Daoy (cell line): ENCODE measurements at places on chromosomes 3 and 15. TPM values are rescaled to one million over a fixed set of nuclear protein-coding genes. Genes with fewer than 3 reads are reported as not detected.

Gene SNRPN
- total RNA-seq: 357 and 438 TPM in 2 replicates

Gene REC114
- total RNA-seq: not detected in 2 replicates

Gene ZDHHC19
- total RNA-seq: not detected in 2 replicates

Gene PLA2G4D
- total RNA-seq: not detected in 2 replicates

Gene ANKUB1
- not detected in 2 replicates for total RNA-seq

Gene ABI3BP
- total RNA-seq: 0.17 TPM in 1 of 2 replicates, not detected in the other

Gene EIF3J
- total RNA-seq: 55.7 and 92.1 TPM in 2 replicates

Gene LOXL1
- total RNA-seq: 125 and 161 TPM in 2 replicates

Gene SST
- not detected in 2 replicates for total RNA-seq

Gene SOX14
- not detected in 2 replicates for total RNA-seq

Gene PRR20G
- total RNA-seq: not detected in 2 replicates

Gene FAM98B
- total RNA-seq: 3.6 and 7.1 TPM in 2 replicates

Gene FETUB
- total RNA-seq: not detected in 2 replicates

DNA sequence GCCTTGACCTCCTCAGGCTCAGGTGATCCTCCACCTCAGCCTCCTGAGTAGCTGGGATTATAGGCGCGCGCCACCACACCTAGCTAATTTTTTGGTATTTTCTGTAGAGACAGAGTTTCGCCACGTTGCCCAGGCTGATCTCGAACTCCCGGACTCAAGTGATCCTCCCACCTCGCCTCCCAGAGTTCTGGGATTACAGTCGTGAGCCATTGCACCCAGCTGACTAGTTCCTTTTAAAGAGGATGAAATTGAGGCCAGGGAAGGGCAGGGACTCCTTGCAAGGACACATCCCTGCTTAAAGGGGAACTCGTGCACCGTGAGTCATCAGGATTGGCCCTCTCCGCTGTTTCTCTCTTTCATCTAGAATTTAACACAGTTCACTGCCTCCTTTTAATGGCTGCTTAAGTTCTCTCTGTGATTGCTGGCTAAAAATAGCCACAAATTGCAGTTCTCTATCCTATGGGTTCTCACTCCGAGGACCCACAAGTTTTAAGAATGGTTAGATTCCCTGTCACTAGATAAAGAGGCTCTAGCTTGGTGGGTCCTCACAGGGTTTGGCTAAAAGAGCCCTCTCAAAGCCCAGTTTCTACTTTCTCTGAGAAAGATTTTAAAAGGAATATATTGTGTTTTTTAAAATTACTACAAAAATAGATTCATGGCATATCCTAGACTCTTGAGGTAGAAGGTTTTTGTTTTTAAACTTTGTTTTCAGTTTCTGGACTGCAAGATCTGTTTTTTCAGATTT lies 1.4 kb downstream of the CRTAP start:
- peak; percentile 84 for DNase-seq

- no peak for DNase-seq
Measured at GRCh38 chr3:157487339-157487738, 15.9 kb downstream of the VEPH1 start.

DNA sequence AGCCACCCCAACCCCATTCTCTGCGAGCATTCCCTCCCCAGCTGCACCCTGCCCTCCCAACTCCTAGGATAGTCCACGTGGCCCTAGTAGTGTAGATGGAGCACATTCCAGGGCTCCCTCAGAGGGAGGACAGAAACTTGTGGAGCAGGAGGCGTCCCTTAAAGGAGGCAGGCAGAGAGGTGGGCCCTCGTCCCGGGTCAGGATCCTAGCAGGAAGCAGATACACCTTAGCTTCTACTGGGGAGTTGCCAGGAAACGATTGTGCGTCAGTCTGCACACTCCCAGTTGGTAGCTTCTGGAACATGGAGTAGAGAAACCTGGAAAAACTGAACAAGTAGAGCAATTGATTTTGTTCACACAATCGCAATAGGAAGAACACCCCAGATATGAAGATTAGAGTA lies 43.9 kb upstream of the KLHL25 start:
- no peak for DNase-seq

GRCh38 chr3:108171106-108171505 lies 51.1 kb downstream of the IFT57 start:
- no peak for DNase-seq

GRCh38 chr3:50151728-50152127 lies 3.4 kb upstream of the SEMA3F start:
- DNase-seq: no peak

DNA sequence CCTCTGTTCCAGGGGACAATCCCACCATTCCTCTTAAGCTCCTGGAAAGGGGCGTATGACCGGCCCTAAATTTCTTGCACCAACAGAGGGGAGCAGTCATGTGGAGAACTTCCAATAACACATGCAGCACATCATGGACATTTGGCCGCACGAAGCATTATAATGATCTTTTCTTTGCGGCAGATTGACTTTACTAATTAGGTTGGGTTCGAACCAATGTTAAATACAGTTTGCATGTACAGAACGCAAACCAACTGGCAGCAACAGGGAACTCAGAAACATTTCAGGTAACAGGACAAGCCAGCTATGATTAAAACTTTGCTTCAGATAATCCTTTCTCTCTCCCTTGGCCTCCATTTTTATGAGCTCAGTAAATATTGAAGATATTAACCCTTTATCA lies 100.8 kb upstream of the ADPGK start:
- no peak for DNase-seq

DNA sequence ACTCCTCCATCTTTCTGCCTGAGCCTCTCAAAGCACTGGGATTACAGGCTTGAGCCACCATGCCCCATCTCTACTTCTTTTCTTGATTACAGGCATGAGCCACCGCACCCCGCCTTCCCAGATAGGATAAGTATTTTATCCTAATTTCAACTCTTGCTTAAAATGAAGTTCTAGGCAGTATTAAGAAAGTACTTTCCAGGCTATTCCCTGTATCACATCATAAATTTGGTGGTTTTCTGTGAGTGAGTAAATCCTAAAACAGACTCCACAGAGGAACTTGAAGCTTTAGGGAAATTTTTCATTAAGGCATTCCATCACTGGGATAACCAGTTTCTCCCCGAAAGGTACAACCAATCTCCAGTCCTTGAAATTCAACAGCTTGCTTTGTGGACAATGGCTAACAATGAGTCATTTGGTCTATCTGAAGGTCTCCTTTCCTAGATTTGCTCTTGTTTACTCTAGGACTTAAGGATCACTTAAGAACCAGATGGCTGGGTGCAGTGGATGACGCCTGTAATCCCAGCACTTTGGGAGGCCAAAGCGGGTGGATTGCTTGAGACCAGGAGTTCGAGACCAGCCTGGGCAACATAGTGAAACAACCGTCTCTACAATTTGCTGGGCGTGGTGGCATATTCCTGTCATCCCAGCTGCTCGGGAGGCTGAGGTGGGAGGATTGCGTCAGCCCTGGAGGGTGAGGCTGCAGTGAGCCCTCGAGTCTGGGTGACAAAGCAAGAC lies 49.7 kb upstream of the SKIL start:
- DNase-seq: peak; percentile 26

DNA sequence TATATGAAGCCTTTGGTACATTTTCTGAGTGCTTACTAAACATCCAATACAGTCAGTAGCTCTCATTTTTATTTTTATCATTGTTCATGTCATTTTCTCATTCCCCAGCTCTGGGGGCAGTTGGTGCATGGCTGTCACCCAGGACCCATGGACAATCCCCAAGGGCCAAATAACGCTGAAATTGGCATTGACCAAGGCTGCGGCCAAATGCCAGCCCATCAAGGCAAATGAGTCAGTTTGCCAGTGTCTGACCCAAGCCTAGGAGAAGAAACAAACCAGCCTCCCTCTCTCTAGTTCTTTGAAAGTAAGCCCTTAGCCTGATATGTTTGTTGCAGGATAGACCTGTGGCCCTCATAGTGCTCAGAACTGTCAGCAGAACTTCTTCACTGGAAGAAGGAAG lies 219.2 kb downstream of the THSD4 start:
- DNase-seq: no peak

- DNase-seq: no peak
Measured at GRCh38 chr3:11172096-11172690, 17.9 kb downstream of the HRH1 start.

- no peak for DNase-seq
Measured at GRCh38 chr3:121660356-121661171, at the start of gene HCLS1. Gene HCLS1 (minus strand): TSS chr3:121660903. CDS start chr3:121658347, 2,556 bp downstream.

GRCh38 chr3:20186600-20187004 lies 596 bp upstream of the SGO1 start:
- DNase-seq: peak; percentile 1

GRCh38 chr3:98259707-98260106 lies 4.3 kb upstream of the OR5H6 start:
- DNase-seq: no peak

DNA sequence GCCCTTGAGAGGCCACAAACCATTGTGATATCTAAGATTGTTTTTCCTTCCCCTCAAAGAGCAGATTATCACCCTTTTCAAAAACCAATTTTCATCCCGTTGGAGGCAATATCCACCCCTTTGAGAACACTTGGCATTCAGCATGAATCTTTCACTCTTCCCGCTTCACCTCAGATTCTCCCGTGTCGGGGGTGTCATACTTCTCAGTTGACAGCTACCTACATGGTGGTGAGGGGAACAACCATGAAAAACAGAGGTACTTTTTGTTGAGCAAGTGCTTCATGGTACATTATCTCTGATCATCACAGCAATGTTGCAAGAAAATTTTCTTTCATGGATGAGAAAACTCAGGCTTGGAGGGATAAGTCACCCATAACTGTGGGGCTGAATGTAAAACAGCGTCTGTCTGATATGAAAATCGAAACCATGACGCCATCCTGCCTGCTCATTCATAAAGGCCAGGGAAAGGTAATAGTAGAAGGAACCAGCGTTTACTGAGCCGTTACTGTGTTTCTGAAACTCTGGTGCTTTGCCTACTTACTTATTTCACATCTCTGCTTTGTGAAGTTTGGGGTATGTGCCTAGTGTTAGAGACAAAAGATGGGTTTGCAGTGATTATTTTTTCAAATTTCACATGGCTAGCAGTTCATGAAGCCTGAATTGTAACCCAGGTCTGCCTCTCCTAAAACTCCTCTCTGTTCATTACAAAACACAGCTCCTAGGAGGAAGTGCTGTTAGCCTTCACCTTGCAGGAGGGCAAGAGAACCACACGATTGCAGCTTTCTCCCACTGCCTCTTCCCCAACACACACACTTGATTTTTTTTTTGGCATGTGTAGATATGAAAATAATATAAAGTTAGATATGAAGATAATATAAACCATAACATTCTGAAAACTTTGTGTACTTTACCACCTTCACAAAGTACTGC lies 35.4 kb downstream of the SV2B start:
- peak; percentile 43 for DNase-seq

DNA sequence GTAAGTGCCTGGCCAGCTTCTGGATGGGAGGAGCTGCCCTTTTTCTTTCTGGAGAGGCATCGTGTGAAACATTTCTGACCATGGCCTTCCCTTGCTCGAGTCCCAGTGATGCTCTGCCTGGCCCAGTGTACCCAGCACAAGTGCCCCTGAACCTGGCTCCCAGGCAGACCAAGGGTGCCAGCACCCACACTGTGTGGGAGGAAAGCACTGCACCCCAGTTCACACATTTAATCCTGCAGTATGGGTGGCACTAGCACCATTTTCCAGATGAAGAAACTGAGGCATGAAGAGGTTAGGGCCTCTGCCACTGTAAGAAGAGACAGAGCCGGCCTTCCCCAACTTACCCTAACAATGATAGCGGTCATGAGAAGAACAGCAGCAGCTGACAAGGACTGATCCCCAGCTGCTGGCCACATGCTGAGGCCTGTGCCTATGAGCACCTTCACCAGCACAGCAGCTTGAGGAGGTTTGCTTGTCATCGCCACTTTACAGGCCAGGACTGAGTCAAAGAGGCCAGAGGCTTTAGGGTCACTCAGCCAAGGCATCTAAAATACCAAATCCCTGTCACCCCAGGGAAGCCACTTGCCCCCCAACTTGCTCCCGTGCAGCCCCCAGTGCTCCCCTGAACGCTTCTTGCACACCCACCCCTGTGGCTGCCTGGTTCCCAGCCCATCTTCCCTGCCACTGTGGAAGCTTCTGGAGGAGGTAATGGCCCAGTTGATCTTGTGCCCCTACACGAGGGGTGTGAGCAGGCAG lies 15.0 kb downstream of the PRR23E start:
- DNase-seq: no peak

DNA sequence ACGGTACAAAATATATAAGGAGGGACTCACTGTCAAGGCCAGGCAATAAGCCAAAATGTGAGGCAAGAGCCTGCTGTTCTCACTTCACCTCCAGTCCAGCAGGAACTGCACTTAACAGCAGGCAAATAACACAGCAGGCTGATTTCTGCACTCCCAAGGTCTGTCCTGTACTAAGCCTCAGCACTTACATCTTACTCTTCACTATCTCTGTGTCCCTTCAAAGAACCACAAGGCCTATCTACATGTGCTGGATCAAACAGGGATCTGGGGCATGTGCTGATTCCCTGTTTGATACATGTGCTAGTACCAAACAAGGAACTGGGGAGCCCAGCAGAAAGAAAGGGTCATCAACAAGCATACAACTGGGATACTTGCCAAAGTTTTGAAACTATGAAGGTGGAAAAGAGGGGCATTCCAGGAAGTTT lies 22.2 kb downstream of the UACA start:
- peak; percentile 47 for DNase-seq

GRCh38 chr3:196232154-196232881 lies 16.0 kb downstream of the SLC51A start:
- DNase-seq: no peak

- DNase-seq: peak; percentile 17
Measured at GRCh38 chr15:64775551-64776401, at the start of gene RBPMS2. Gene RBPMS2 (minus strand): TSS chr15:64775589. CDS start chr15:64775319, 270 bp downstream.

GRCh38 chr3:197007953-197008352 lies 21.7 kb downstream of the MELTF start:
- DNase-seq: no peak

DNA sequence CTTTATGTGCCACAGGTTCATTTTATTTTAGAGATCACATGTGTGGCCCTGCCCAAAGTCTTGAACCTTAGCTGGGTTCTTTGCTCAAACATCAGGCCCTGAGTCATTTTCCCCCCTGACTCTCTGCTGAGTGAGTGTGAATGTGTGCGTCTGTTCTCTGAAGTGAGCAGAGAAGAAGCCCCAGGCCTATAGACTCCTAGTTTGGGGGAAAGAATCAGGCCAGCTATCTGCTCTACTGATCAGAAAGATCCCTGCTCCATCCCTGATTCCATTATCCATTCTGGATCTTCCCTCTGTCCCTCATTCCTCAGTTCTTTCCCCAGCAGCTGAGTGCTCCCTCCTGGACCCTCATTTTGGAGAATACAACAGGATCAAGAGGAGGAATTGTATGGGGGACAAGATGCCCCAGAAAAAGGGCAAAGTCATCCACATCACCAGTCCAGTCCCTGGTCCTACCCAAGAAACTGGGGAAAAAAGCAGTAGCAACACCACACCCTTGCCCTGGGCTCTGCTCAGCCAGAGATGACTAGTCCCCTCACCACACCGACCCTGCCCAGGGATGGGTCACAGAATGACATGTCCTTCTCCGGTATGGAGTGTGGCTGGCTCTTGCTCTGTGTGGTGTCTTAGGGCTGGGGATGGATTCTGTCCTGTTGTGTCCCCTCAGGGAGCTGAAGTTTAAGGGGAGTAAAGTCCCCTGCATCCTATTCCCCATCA lies 3.2 kb downstream of the DUOX1 start:
- DNase-seq: no peak

DNA sequence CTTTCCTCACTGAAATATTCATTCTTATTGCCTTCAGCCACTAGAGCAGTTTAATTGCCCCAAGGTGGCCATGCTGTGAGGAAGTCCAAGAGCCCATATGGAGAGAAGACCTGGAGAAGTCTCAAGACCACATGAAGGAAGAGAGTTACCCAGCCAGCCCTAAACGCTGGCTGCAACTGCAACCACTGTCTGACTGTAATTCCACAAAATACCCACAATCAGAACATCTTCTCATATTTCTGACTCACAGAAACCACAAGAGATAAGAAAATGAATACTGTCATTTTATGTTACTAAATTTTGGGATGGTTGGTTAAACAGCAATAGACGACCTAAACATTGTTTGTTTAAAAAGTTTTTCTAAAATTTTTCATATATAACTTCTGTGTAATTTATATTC lies 14.7 kb upstream of the SST start:
- DNase-seq: peak; percentile 33
